ENCODE measurements at places on chromosomes 1 and 21.

DNA sequence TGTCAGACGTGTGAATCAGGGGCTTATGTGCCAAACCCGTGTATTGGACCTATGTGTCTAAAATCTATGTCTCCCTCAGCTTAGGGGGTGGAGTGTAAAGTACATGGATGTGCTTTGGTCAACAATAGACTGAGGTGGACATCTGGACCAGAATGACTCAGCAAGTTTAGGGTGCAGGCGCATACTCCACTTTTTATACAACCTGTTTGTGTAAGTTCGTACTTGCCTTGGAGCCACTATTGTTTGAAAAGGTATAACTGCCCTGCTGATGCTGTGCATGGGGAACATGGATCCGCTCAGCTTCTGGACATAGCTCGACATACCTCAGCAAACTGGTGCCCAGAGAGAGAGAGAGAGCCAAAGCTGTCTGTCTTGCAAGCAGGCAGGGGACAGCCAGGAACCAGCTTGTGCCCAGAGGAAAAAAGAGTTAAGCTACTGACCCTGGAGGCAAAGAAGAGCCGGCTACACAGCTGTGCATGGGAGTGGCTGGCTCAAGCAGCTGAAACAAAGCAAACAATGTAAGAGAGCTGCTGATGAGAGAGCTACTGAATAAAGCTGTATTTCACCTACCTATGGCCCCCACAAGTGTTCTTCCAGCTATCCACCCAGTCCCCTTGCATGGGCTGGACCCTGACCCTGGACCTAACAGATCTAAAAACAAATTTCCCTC is 41.2 kb downstream of the GJA5 start:
- no peak for DNase-seq

DNA sequence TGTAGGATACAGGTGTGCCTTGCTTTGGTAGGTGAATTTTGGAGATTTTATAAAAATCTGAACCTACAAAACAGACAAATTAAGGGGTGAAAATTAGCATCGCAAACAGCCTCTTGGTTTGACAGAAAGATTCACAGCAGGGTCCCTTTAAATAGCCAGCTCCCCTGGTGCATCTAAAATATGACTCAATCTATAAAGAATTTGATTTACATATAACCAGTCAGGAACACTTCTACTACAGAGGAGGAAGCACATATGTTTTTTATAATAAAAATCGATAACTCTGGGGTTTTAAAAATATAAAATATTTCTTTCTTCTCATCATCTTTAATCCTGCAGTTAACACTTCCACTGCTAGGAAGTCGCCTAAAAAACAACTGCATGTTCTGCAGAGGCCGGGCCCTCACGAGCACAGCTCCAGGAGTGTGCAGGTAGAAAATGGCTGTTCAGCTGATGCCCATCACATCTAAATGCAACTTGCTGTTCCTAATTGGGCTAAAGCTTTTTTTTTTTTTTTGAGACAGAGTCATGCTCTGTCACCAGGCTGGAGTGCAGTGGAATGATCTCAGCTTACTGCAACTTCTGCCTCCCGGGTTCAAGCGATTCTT is 203.4 kb downstream of the HS2ST1 start:
- no peak for DNase-seq

DNA sequence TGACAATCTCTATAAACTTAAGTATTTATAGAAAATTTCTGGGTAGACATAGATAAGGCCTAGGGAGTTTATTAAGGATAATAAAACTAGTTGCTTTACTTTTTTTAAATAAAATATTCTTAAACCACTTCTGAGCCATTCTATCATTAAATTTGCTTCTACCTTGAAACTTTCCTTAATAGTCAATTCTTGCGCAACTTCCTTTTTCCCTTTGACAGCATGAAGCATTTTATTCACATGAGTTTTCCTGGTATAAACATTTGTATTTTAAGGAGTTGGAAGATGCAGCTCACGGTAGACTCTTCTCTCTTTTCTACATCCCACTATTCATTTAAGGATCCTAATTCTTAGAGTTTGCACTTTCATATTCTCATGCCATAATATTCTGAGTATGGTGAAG is 75.8 kb upstream of the DPH5 start:
- DNase-seq, result no peak

DNA sequence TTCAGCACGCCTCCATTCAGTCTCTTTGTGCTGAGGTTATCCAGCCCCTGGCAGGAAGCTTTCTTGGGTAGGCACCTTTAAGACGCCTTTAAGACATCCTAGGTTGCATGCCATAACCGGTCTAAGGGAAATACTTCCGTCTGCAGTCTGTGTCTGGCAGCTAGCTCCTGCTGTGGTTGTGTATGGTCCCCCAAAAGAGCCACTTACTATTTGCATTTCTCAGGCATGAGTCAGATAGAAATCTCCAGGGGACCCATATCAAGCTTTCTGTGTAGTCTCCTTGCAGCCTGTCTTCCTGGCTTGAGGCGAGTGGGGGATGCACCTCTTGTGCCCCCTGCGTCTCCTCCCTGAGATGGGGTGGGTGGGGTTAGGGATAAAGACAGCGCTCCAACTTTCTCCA is 10.0 kb upstream of the RYR2 start:
- no peak for DNase-seq

GRCh38 chr1:27915082-27915575 is 19.7 kb upstream of the SMPDL3B start:
- DNase-seq, result no peak

DNA sequence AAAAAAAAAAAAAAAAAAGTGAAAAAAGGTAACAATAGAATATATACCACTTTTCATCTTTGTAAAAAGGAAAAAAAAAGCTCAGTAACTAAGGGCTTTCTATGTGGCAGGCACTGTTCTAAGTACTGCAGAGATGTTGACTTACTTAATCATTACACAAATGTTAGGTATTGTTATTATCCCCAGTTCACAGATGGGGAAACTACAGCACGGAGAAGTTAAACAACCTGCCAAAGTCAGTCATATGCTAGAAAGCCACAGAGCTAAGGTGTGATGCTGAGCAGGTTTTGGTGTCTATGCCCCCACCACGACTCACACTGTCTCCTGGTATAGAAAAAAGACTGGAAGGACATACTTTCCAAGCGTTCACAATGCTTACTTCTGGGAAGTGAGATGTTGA is 6.6 kb upstream of the PNRC2 start:
- DNase-seq, result no peak

GRCh38 chr1:59445040-59445439 is 148.1 kb downstream of the FGGY start:
- DNase-seq, result no peak

DNA sequence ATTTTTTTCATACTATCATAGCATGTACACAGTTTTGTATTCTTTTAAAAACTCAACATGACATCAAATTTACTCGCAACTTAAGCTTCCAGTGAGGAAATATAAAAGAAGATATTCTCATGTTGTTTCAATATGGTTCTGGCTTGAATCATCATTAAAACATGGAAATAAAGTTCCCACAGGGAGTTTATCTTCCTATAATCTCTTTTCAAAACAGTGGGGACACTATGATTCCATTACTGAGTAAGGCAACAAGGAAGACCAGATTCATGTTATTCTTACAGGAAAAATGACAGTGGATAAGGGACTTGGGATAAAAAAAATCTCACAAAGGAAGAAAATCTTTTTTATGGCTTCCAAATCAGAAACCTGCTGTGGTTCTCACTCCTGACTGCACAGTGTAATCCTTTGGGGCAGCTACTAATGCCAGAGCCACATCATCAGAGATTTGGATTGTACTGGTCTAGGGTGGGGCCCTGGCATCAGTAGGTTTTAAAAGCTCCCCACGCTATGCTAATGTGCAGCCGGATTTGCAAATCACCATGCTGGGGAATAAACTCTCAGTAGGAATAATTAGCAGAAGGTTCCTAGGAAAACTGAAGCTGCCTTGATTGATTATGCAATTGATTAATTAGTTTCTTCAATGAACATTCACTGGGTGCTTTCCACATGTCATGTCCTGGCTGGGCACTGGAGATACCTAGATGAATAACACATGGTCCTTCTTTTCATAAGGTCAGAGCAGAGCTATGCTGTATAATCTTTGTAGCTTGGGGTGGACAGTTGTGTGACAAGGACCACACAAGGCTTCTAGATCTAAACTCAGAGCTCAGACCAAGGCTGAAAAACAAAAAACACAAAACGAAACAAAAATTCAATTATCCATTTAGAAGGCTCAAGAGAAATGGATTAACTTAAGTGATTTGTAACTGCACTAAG is 71.1 kb upstream of the C8B start:
- DNase-seq, result no peak

- DNase-seq, result no peak
Observed at GRCh38 chr1:43651902-43652301, 2.0 kb downstream of the KDM4A start.
